Chondrocyte (in vitro differentiated cells): ENCODE measurements at places on chromosomes 3 and 15. TPM values are rescaled to one million over a fixed set of nuclear protein-coding genes. Genes with fewer than 3 reads are reported as not detected.
A peak's percentile ranks its signal among the peaks of the same experiment; 100 is the strongest.

Gene MAPK6
- total RNA-seq = 45.2 to 60.1 TPM (median 59.0 TPM) in 3 replicates

Gene EOMES
- total RNA-seq = not detected in 3 replicates

Gene IL16
- total RNA-seq = 1.1 to 2.5 TPM (median 2.0 TPM) in 3 replicates

Gene ADGRG7
- total RNA-seq = not detected in 3 replicates

Gene GRAMD1C
- 1.2 to 2.3 TPM (median 1.6 TPM) in 3 replicates for total RNA-seq

Gene GCSAM
- total RNA-seq = not detected in 3 replicates

Gene PRICKLE2
- total RNA-seq = 48.2 to 103 TPM (median 60.5 TPM) in 3 replicates

DNA sequence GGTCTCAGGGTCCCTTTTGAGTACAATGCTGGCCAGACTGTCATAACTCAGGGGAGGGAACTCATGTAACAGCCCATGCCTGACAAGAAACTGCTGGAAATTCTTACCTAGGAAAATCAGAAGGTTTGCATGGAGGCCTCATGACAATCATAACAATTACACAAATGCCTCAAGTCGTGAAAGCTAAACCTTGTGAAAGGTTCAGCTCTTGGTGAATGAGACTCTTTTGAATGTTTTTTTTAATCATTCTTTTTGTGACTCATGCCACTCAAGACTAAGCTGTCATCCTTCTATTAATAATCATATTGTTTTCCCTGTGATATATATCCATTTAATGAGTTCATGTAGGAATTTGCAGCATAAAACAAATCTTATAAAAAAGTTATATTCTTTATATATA, 61.4 kb upstream of the LEKR1 start:
- DNase-seq = no peak

DNA sequence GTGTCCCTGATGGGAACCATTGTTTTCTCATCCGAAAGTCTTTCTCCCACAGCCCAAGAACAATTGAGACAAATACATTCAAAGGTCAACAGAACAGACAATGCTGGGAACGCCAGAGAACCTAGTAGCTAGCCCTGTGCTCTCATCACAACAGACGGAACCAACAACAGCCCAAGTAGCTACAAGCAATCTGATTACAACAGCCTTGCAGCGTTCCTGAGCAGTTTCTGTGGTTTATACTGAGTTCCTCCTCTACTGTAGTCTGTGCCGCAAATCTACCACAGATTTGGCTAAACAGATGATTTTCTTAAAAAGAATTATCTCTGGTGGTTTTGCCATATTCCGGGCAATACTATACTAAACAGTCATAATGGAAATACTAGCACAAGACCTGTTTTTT, 435.6 kb downstream of the MECOM start:
- no peak for DNase-seq

GRCh38 chr15:73926219-73927002, at the start of gene LOXL1:
Gene LOXL1, plus strand, starts transcription at chr15:73926462. Its CDS starts 322 bp downstream, at chr15:73926784.
- DNase-seq = peak; percentile 96

DNA sequence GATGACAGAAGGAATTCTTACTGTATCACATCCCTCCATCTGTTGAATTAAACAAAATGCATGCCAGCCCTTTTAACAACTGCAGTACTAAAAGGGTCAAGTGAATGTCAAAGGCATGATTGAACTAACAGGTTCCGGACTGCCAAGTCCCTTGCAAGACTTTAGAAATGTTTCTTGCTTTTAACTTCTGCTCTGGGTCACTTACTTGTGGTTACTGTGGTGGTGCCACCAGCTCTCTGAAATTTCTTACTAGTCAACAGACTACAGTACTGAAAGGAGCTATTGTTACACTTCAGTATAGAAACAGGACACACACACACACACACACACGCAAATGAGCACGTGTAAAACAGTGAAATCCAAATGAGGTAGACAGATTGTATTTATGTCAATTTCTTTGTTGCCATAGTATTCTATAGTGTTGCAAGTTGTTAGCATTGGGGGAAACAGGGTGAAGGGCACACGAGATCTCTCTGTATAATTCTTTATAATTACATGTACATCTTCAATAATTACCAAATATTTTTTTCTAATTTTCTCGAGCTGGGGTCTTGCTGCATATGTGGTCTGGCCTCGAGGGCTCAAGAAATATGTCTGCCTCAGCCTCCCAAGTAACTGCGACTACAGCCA, 79.9 kb upstream of the SLC25A26 start:
- no peak for DNase-seq

DNA sequence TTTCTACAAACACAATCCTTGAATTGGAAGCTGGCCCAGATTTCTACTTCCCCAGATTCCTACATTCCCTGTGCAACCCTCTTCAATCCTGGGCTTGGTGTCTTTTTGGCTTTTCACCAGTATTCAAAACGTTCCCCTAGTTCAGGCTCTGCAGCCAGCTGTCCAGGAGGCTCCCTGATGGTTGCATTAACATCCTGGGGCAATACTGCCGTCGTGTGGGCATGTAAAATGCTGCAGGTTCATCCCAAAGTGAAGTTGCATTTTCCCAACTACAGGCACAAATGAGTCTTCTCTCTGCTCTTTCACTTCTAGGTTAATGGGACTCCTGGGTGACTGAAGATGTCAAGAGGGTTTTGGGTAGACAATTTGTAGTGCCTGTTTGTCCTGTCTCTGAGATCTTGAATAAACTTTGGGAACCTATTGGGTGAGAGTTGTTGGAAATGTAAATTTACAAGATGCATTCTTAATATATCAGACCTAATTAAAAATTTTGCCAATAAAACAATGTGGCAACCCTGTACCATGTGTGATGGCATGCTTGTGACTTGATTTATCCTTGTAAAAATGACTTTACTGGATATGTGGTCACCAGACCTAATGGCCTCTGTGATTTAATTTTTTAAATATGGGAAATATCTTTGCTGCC, 28.6 kb downstream of the SOX14 start:
- DNase-seq = no peak

GRCh38 chr3:63442918-63443317, 164.8 kb downstream of the SYNPR start:
- DNase-seq = no peak

GRCh38 chr3:176766862-176767261, 430.4 kb downstream of the TBL1XR1 start:
- DNase-seq = no peak

DNA sequence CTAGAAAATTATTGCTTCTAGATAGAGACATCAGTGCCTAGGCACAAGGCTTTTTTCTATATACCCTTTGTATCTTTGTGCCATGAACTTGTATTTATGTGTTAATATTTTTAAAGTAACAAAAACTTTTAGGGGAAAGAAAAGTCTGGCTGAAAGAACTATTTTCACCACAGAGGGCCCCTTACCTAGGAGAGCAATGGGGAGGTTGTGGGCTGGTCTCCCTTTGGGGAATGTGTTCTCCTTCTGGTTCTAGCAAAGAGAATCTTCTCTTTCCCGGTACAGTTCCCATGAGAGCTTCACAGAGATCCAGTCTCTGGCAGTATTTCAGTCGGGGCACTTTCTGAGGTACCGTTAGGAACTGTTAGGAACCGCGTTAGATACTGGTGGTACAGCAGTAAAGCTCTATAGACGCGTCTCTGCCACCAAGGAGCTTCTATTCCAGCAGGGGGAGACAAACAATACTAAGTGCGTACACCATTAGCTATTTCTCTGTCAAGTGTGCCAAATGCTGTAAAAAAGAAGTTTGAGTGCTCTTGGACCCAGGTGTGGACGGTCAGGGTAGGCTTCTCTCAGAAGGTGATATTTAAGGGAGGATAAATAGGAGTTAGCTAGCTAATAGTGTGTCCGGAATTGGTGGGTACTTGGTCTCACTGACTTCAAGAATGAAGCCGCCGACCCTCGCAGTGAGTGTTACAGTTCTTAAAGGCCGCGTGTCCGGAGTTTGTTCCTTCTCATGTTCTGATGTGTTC, 4.6 kb upstream of the EPB42 start:
- DNase-seq = no peak

DNA sequence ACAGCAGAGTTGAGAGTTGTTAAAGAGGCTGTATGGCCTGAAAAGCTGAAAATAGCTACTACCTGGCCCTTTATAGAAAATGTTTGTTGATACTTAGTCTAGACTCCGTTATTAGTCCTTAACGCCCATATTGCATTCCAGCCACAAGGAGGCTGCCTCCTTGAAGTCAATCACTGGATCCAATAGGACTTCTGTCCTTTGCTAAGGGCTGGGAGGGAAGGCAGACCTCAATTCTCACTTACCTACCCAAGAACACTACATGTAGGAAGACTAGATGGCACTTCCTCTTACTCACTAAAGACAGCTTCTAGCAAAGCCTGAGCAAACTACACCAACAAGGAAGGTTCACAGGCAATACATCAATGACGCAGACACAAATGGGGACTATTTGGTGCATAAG, 139.5 kb upstream of the HACD2 start:
- no peak for DNase-seq

DNA sequence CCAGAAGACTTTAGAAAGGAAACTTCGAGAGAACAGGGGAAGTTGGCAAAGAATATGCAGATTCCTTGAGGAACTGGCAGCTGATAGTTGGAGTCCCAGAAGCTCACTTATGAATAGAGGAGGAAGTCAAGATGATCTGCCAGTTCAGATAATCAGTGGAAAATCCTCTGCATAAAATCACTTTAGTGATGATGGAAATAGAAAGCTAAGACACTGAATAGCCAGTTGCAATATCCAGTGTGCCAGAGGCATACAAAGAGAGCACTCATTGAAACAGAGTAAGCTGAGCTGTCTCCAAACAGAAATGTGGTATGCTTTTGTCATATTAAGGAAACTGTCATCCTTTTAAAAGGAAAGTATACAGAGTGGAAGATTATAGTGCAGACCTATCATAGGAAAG, 1207.6 kb downstream of the OTOL1 start:
- no peak for DNase-seq

- DNase-seq = no peak
These were observed 169.2 kb downstream of the ROBO1 start for GRCh38 chr3:79598594-79598993.

- DNase-seq = no peak
These were observed 13.3 kb downstream of the PIK3R4 start for GRCh38 chr3:130733236-130733875.

DNA sequence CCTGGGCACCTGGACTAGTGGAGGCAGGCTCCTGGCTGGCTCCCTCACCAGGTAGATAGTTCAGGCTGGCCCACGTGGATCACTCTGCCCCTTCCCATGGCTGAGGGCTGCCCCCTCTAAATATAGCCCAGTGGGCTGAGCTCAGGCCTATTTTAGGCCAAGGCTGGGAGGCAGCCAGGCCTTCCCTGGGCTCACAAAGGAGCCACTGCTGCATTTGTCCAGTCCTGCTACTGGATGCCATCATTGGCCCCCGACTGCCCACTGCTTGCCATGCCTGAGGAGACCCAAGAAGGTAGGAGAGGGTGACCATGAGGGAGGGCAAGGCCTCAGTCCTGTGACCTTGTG, at the start of gene LSMEM2:
Gene LSMEM2, plus strand, starts transcription at position 208 of the 345 bp plus-strand sequence. Its CDS starts 27 bp downstream, at position 235.
- no peak for DNase-seq

GRCh38 chr15:80219955-80220354, 32.1 kb downstream of the CTXND1 start:
- DNase-seq = no peak

GRCh38 chr3:99895703-99896441, 78.2 kb downstream of the CMSS1 start:
- no peak for DNase-seq

DNA sequence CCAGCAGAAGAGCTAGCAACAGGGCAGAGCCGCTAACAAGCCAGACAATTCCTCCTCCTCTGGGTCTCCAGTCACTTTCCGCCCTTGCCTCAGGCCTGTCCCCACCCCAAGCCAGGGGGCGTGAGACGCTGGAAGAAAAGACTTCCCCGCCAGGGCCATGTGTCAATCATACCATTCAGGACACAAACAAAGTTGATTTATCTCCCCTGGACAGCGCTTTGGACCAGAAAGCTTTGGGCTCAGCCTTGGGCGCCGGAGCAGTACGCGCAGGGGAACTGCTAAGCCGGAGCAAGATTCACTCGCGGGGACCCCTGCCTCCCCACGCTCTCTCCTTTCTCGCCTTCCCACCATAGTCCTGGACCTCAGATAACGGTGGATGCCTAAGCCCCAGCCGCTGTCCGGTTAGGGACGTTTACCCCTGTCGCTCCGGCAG, 479 bp downstream of the LRRC2 start:
- DNase-seq = no peak

GRCh38 chr3:111582120-111582474, 13.0 kb downstream of the ZBED2 start:
- no peak for DNase-seq
